ENCODE measurements at places on chromosomes 4 and X.

- no peak for DNase-seq
Observed at GRCh38 chr4:40909363-40909876, 159.7 kb downstream of the NSUN7 start.

GRCh38 chr4:88963817-88964216, 93.2 kb downstream of the FAM13A start:
- DNase-seq = no peak

- DNase-seq = no peak
Observed at GRCh38 chrX:37755025-37755424, 24.8 kb upstream of the CYBB start.

DNA sequence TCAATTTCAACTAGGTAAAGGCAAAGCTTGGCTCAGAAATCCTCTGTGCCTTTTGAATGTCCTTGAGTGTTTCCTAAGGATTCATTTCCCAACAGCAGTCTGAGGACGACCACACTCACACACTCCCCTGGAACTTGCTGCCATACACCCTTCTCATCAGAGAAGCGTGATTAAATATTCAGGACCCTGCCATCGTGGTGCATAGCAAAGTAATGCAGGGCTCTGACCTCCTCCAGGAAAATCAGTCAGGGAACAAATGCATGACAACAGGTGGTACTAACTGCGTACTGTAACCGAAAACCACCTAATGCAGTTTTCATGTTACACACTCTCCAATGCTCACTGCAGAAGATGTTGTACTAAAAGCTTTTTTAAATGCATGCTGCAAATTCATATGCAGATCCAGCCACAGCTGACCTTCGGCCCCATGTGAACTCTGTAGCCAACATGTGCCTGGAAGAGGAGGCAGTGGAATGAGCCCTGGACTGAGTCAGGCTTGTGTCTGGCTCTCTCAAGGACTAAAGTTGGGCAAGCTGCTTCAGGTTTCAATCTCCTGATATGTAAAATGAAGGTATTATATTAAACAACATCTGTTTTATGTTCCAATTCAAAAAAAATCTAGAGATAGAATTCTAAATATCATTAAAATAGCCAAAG, 238.3 kb downstream of the KCNIP4 start:
- DNase-seq = no peak

- no peak for DNase-seq
Observed at GRCh38 chr4:40241941-40242340, 45.1 kb downstream of the RHOH start.

DNA sequence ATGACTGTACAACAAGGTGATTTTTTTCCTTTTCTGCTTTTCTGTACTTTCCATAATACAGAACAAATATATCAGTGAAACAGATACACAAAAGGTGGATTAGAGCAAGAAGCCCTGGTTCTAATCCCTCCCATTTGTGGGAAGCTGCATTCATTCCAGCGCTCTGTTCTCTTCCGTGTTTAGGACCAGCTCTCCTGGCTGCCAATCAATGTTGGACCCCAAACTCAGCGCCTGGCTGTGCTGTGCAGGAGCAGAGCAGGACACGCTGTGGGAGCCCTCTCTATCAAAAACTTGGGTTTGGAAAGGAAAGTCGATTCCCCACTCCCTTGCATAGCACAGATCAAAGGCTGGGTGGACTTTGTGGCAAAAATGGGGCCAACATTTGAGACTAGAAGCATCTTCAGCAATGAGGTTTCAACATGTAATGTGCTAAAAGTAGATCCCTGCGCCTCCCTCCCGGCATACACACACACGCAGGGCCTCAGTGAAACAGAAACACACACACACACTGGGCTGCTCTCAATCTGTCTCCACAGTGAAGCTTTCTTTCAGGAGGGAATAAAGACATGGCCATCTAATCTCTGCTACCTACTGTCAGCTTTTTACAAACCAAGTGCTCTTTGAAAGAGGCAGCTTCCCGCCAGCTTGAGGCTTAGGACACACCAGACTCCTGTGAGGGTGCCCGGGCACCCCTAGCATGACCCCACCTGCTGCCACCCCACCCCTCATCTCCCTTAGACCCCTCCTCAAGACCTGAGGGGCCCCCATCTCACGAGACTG, 12.2 kb downstream of the WDR1 start:
- DNase-seq = no peak
